Activated CD8-positive, alpha-beta memory T cell treated with anti-CD3 and anti-CD28 coated beads for 1 hour (primary cell): ENCODE measurements at places on chromosomes 2 and 18.

- no peak for DNase-seq
These were observed 122.8 kb downstream of the LYPD1 start for GRCh38 chr2:132547090-132547687.

DNA sequence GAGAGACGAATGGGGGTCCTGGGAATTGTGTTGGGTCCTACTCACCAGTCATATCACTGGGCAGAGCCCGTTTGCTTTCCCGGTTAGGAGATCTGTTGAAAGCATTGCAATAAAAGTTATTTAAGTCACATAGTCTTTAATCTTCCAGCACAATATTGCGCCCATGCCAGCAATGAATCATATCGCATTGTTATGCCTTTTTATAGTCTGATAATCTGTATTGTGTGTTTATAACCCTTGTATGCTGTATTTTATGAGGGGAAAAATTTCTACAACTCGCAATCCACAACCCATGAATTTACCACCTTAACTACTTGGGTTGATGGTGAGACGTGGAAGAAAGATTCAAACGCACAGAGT, 211.9 kb upstream of the SMIM21 start:
- no peak for DNase-seq

- DNase-seq, result no peak
These were observed 52.9 kb downstream of the NR4A2 start for GRCh38 chr2:156279446-156280150.

GRCh38 chr2:120299561-120299960, 46.4 kb upstream of the INHBB start:
- DNase-seq, result no peak

- DNase-seq, result no peak
These were observed 58.4 kb upstream of the EML4 start for GRCh38 chr2:42110641-42111322.

GRCh38 chr2:84735389-84735788, 145.5 kb downstream of the TRABD2A start:
- DNase-seq, result no peak
